ENCODE measurements at places on chromosomes 12 and 14.

DNA sequence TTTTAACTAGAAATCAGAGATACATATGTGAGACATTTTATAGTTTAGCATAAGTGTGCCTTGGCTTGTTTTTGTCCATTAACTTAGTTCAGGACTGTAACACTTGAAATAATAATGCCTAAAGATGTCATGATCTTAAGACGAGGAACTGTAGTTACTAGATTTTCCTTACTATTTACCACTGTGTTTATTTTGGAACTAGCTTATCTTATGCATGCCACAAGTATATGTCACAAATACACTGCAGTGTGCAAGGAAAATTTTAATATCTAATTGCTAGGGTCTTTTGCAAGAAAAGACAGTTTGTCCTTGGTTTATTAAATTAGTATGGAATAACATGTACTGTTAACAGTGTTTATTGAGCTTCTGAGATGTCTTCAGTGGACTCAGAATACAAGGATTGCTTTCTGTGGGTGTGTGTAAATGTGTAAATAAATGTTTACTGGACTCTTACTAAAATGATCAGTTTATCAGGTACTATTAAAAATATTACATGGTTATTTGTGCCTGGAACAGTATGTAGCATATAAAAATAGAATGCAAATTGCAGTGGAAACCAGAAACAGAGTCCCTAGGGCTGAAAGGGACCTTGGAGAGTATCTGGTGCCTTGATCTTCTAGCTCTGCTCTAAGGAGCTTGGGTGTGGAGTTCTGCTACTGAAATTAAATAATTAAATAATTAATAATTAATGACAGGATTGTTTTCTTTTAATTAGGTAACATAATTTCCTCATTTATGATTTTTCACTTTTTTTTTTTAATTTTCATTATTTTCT, 58.1 kb downstream of the FGD4 start:
- no peak for DNase-seq

DNA sequence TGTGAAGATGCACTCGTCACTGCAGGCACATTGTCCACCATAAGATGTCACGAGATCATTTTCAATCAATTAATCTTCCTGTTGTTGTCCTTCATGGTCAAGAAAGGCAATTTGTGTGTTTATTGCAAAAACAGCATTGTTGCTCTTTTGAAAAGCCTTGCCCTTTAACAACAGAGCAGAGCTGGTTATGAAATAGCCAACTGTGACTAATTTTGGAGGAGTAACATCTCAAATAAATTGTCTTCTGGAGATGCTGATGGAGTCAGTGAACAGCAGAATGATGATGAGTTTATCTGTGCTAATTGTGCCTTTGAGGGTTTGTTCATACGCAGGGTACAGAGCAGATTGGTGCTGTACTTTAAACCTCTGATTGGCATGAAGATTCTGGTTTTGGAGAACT, 88.3 kb upstream of the E2F7 start:
- no peak for DNase-seq

- no peak for DNase-seq
Measured at GRCh38 chr12:92496790-92497189, 206.0 kb upstream of the PLEKHG7 start.

- no peak for DNase-seq
Measured at GRCh38 chr12:124837958-124838803, 25.5 kb downstream of the SCARB1 start.

GRCh38 chr12:77745624-77746023, 85.1 kb upstream of the NAV3 start:
- no peak for DNase-seq

Measured in stimulated activated CD8-positive, alpha-beta memory T cell treated with anti-CD3 and anti-CD28 coated beads, Interleukin-15, amount 100 ng/mL, for 24 hours (primary cell).